Osteocyte (in vitro differentiated cells): ENCODE measurements at places on chromosomes 4 and X. TPM values are rescaled to one million over a fixed set of nuclear protein-coding genes. Genes with fewer than 3 reads are reported as not detected.
A peak's percentile ranks its signal among the peaks of the same experiment; 100 is the strongest.

The ARSJ gene
- 61.7 and 63.3 TPM in 2 replicates for total RNA-seq

The ZFP92 gene
- 0.05 TPM in 2 replicates for total RNA-seq

The KIT gene
- total RNA-seq: 10.8 and 11.6 TPM in 2 replicates

The TLR3 gene
- 7.5 and 8.2 TPM in 2 replicates for total RNA-seq

The TSPAN7 gene
- 0.40 and 0.86 TPM in 2 replicates for total RNA-seq

The PAGE4 gene
- not detected in 2 replicates for total RNA-seq

The P2RY10 gene
- total RNA-seq: not detected in 2 replicates

The GPR78 gene
- total RNA-seq: 0.26 and 0.54 TPM in 2 replicates

The HSFX2 gene
- 0.64 TPM in 1 of 2 replicates, not detected in the other for total RNA-seq

DNA sequence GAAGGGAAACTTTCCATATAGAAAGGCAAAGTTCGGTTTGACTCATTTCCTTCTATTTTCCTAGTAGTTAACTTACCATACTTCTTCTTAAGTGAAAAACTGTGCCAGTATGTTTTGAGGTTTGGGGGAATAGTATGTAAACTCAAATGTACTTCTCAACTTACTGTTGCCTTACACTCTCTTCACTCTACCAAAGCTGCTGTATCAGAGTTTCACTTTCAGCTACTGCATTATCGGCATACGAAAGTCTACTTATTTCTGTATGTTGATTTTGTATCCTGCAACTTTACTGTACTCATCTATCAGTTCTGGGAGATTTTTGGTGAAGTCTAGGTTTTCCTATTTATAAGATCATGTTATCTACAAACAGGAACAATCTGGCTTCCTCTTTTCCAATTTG is 932.7 kb downstream of the FAT4 start:
- H3K4me1 ChIP-seq: no peaks in the 10 kb centered on the region
- no peak for DNase-seq
- no peak overlapping the region for H3K4me3 ChIP-seq
- no peaks in the 10 kb centered on the region for H3K27me3 ChIP-seq

DNA sequence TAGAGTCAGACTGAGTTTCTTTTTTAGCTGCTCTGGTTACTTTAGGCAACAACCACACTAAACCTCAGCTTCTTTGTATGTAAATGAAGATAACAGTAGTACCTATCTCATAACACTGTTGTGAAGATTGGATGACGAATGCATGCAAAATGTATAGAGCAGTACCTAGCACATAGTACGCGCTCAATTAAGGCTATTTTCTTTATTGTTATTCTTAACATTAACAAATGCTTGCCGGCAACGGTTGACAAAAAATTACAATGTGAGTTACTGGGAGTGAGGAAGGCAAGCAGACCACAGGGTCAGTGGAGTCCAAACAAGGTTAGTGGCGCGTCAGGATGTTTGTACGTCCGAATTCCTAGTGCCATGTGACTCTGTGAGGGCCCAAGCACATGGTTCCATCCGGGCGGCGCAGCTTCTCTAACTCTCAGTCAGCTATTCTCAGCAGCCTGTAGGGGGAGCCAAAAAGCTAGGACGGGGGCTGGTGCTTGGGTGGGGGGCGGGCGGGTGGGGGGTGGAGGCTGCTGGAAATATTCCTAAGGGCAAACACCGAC is 821 bp upstream of the NALF2 start:
- peak; percentile 49 for DNase-seq
- H3K36me3 ChIP-seq: no peaks in the 10 kb centered on the region
- H3K4me1 ChIP-seq: peaks cover 5% of the 10 kb centered on the region
- no peak overlapping the region for H3K4me3 ChIP-seq

- no peak for DNase-seq
- H3K27ac ChIP-seq: no peak overlapping the region
- peaks cover 3% of the 10 kb centered on the region for H3K36me3 ChIP-seq
- no peak overlapping the region for H3K4me3 ChIP-seq
- peaks cover 11% of the 10 kb centered on the region for H3K4me1 ChIP-seq
Observed at GRCh38 chrX:19958552-19959486, 32.0 kb downstream of the BCLAF3 start.

DNA sequence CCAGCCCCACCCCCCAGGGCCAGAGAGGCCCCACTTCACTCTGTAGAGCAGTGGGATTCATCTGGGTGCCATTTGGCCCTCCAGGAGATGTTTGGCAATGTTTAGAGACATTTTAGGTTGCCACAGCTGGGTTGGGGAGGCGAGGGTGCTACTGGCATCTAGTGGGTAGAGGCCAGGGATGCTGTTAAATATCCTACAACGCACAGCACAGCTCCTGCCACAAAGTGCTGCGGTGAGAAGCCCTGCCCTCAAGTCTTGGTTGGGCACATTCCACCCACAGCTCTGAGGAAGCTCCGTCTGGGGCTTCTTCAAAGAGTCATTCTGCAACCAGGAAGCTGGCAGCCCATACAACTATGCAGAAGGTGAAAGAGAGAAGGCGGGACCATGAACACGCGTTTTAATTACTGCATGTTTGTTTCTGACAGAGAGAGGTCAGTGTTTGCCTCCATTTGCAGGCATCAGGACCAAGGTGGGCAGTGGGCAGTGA is 48.1 kb upstream of the FAM9C start:
- no peak overlapping the region for H3K4me3 ChIP-seq
- no peaks in the 10 kb centered on the region for H3K36me3 ChIP-seq
- H3K27me3 ChIP-seq: no peaks in the 10 kb centered on the region
- H3K4me1 ChIP-seq: peaks cover 35% of the 10 kb centered on the region
- no peak for DNase-seq

GRCh38 chrX:52574416-52575275 is 57.8 kb upstream of the XAGE1B start:
- H3K4me3 ChIP-seq: no peak overlapping the region
- no peaks in the 10 kb centered on the region for H3K36me3 ChIP-seq
- no peak for DNase-seq
- H3K4me1 ChIP-seq: no peaks in the 10 kb centered on the region
- no peak overlapping the region for H3K27ac ChIP-seq

- H3K4me1 ChIP-seq: no peaks in the 10 kb centered on the region
- no peak overlapping the region for H3K4me3 ChIP-seq
- no peak overlapping the region for H3K27ac ChIP-seq
- no peaks in the 10 kb centered on the region for H3K36me3 ChIP-seq
- no peak for DNase-seq
Observed at GRCh38 chrX:124388562-124388961, 42.2 kb downstream of the SH2D1A start.

GRCh38 chr4:119314356-119314755 is 7.6 kb downstream of the FABP2 start:
- H3K36me3 ChIP-seq: no peaks in the 10 kb centered on the region
- peaks cover 26% of the 10 kb centered on the region for H3K4me1 ChIP-seq
- no peak overlapping the region for H3K27ac ChIP-seq
- DNase-seq: no peak
- no peak overlapping the region for H3K4me3 ChIP-seq
- peaks cover 5% of the 10 kb centered on the region for H3K27me3 ChIP-seq

DNA sequence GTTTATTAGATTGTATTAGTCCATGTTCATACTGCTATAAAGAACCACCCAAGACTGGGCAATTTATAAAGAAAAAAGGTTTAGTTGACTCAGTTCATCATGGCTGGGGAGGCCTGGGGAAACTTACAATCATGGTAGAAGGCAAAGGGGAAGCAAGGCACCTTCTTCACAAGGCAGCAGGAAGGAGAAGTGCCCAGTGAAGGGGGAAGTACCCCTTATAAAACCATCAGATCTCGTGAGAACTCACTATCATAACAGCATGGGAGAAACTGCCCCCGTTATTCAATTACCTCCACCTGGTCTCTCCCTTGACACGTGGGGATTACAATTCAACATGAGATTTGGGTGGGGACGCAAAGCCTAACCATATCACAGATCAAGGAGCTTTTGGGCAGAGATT is 8.1 kb upstream of the HSD17B13 start:
- H3K36me3 ChIP-seq: peaks cover 10% of the 10 kb centered on the region
- no peak for DNase-seq
- H3K27me3 ChIP-seq: no peaks in the 10 kb centered on the region
- H3K4me3 ChIP-seq: no peak overlapping the region

- no peak overlapping the region for H3K4me3 ChIP-seq
- H3K4me1 ChIP-seq: peaks cover 8% of the 10 kb centered on the region
- DNase-seq: no peak
Observed at GRCh38 chrX:150455215-150455608, 92.1 kb downstream of the MAMLD1 start.

DNA sequence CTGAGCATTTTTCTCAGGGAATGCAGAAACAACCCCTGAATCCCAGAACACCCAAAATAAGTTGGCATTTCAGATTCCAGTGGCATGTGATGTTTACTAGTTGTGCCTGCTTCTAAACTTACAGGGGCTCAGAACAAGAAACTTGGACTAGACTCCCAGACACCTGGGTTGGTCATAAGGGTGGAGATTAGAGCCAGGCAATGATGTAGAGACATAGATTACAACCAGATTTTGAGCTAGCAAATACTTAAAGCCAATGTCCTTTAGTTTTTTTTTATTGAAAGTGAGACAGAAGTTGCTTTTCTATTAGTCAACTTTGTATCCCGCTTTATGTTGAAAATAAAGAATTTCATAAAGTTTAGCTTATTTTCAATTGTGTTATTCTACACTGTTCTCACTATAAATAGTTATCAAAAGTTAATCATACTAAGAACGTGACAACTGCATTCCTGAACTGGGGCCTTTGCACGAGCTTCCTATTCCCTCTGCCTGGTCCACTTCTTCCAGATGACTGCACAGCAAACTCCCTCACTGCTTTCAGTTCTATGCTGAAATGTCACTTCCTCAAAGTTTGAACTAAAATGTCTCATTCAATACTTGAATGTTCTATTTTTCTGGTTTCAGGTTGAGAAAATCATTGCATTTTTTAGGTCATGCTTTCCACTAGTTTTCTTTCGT is 224.7 kb upstream of the PPP1R2C start:
- H3K4me1 ChIP-seq: no peaks in the 10 kb centered on the region
- no peaks in the 10 kb centered on the region for H3K27me3 ChIP-seq
- H3K36me3 ChIP-seq: no peaks in the 10 kb centered on the region

DNA sequence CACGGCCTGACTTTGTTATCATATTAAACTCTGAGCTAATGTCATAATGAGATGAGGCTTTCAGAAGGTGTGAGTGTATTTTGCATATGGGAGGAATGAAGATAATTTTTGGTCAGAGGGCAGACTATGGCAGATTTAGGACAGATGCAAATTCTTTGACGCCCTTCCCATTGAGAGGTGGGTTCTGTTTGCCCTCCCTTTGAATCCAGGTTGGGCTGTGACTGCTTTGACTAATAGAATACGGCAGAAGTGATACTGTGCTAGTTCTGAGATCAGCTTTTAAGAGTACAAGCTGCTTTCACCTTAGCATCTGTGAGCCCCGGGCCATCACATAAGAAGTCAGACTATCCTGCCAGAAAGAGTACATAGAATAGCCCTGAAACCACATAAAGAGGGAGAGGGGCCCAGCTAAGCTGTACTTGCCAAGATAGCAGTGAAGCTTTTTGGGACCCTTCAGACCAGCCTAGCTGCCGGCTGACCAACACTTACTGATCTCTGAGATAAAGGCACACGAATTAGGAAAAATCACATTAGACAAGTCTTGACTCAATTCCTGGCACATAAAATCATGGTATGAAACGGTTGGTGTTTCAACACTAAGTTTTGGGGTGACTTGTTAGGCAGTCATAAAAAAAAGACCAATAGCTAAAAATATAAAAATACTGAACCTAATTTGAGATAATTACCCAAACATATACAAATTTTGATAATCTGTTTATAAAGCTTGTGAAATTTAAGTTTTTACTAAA is 166.7 kb upstream of the SH3RF1 start:
- H3K4me1 ChIP-seq: peaks cover 40% of the 10 kb centered on the region
- peak overlapping the region; percentile 38 for H3K27ac ChIP-seq
- no peak overlapping the region for H3K4me3 ChIP-seq
- no peaks in the 10 kb centered on the region for H3K27me3 ChIP-seq
- peaks cover 4% of the 10 kb centered on the region for H3K36me3 ChIP-seq

GRCh38 chr4:22573641-22574040 is 57.8 kb upstream of the ADGRA3 start:
- no peaks in the 10 kb centered on the region for H3K36me3 ChIP-seq
- peaks cover 20% of the 10 kb centered on the region for H3K4me1 ChIP-seq
- H3K27me3 ChIP-seq: peaks cover 8% of the 10 kb centered on the region
- peak overlapping the region; percentile 6 for H3K27ac ChIP-seq

DNA sequence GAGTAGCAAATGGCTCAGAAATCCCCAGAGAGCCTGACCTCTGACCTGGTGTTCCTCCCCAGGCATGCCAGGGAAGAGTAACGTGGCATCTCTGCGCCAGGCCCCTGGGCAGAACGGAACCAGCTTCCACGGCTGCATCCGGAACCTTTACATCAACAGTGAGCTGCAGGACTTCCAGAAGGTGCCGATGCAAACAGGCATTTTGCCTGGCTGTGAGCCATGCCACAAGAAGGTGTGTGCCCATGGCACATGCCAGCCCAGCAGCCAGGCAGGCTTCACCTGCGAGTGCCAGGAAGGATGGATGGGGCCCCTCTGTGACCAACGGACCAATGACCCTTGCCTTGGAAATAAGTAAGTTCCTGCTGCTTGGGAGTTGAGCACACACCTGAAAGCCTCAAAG is 83.4 kb upstream of the PACRGL start:
- H3K36me3 ChIP-seq: peaks cover 10% of the 10 kb centered on the region
- H3K4me1 ChIP-seq: peaks cover 12% of the 10 kb centered on the region
- no peak for DNase-seq
- no peak overlapping the region for H3K27ac ChIP-seq
